Fibroblast of mammary gland (primary cell): ENCODE measurements at places on chromosomes 7 and 10.

DNA sequence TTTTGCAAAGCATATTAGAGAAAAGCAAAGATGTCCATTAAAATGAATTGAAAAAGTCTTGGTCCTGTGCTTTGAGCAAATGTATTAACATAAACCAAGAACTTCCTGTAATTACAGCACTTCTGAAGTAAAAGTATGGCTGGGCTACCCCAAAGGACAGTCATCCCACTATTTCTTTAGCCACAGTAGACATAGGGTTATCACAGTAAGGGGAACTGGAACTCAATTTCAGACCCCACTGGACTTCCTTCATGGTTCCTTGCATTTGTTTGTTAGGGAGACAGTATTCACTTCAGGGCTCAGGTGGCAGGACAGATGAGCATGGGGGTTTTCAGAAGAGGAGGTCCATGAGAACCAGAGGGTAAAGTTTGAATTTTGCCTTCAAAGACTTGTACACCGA lies 203.1 kb upstream of the PDE1C start:
- no peak for DNase-seq

DNA sequence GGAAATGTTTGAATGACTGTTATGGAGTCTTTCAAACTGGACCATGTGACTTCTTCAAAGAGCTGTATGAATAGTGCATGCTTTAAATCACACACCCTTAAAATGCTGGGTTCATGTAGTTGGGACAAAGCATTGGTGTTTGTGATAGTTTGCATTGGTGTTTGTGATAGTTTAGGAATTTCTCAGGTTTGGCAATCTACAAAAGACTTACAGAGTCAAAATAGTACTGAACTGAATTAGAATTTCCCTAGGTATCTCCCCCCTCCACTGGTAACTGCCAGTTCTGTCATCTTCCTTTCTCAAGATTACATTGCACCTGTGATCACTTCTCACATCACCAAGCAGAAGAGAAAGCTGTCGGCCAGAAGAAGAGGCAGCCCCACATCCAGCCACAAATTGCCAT lies 261.1 kb downstream of the GATA3 start:
- no peak for DNase-seq

DNA sequence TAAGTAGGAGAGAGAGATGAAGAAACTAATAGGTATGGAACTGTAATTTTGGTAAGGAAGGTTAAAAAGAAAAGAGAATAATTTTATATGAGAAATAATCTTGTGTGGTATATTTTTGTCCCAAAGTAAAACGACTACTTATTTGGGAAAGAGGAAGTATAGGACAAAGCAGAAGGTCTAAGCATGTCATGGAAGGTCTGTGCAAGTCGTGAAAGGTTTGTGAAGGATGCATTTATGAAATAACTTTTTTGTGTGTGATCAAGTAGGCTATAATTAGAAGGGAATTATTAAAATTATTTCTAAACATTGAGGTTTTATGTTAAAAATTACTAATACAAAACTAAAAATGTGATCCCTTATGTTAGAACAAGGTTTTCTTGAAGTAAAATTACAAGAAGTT lies 63.3 kb downstream of the ZNF783 start:
- no peak for DNase-seq

- DNase-seq: peak; percentile 25
Observed at GRCh38 chr10:44864051-44864450, 47.1 kb upstream of the TMEM72 start.

DNA sequence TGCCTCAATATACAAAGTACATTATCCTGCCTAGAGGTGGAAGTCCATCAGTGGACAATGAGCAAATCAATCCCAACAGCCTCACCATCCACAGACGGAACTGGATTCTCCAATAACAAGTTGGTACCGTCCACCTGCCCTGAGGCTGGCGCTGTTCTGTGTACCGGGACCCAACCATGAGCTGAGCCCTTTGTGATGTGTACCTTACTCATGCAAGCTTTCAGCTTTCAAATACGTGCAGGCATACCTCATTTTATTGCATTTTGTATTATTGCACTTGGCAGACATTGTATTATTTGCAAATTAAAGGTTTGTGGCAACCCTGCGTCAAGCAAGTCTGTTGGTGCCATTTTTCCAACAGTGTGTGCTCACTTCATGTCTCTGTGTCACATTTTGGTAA lies 476.0 kb upstream of the MKI67 start:
- no peak for DNase-seq

- peak; percentile 4 for DNase-seq
Observed at GRCh38 chr10:43260117-43260761, 6.6 kb downstream of the RASGEF1A start.

DNA sequence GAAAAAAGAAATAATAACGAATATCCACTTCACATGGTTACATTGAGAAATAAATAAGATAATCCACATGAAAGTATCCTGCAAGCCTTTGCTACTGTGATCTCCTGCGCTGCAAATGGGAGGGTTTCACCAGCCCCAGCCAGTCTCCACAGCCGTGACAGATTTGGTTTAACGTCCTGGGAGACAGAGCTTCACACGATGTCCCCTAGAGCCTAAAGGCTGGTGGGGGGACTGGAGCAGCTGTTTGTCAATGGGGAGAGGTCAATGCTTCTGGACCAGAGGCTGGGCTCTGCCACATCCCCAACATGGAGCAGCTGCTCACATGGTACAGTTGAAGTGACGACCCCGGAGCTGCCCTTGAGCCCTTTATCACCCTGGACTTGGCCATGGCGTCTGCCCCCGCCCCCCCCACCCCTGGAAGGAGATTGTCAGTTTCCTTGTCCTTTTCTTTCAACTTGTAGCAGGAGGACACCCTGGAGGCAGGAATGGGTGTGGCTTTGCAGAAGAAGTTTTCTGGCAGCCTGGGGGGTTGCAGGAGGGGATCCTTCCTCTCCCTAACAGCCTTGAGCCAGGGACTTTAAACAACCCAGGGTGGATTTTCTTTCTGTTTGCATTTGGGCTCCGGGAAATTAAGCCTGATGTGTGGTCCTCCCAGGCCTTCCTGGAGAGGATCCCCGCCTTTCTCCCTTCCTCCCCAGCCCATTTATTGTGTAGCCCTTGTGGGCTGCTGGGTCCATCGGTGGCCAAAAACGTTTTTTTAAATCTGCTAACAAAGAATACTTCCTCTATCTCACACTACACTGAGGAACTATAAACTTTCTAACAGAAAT lies 37.0 kb upstream of the MXI1 start:
- DNase-seq: no peak

DNA sequence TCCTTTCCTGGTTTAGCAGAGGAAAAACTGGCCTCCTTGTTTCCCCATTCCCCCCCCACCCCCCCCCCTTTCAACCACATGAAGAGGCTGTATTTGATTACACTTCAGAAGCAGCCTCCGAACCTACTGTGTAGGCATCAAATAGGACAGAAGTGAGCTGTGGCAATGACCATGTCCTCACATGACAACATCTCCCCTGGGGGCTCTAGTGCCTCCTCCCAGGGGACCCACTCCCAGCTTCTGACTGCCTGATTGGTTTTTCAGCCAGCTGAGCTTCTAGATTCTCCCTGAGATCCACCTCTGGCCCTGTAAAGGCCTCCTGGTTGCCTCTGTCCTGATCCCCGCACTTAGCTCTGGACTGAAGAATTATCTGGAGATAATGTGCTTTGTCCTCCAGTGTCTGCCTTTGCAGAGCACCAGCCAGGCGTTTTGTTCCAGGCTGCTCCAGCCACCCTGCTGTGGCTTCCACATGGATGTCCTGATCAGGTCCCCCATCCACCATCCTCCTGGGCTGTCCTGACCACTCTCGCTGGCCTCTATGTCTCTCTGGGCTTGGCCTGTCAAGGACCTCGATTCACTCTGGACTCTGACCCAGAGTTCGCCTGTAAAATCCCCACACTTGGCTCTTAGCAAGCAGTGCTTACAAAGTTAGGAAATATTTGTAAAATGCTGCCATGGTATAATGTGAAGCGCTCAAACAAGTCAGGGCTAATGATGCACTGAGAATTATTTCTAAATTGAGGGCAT lies 42.4 kb upstream of the TOMM7 start:
- peak; percentile 48 for DNase-seq

DNA sequence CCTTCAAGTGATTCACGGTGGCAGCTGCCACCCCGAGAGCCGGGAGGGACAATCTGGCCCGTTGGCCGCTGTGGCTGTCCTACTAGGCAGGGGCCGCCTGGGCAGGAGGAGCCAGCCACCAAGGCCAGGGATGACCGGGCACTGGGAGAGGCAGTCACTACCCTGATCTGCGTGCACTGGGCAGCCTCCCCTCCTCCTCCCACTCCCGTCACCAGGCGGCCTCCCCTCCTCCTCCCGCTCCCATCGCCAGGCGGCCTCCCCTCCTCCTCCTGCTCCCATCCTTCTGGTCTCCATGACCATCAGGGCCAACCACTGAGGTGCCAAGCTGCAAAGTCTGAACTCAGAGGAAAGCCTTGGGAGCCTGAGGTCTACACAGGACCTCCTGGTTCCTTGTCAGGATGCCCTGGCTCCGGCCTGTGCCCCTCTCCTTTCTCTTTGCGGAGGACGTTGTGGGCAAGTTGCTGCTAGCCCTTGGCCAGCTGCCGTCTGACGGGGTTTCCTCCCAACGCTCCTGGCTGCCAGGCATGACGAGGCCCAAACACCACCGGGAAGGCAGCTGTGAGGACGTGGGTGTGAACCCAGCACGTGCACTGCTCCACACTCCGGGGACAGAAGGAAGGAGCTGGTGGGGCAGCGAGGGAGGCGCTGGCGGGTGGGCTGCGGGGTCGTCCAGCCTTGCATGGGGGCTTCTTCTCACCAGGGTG lies 131.1 kb downstream of the WDR37 start:
- DNase-seq: no peak

- no peak for DNase-seq
Observed at GRCh38 chr7:132750096-132750495, 173.8 kb upstream of the PLXNA4 start.

DNA sequence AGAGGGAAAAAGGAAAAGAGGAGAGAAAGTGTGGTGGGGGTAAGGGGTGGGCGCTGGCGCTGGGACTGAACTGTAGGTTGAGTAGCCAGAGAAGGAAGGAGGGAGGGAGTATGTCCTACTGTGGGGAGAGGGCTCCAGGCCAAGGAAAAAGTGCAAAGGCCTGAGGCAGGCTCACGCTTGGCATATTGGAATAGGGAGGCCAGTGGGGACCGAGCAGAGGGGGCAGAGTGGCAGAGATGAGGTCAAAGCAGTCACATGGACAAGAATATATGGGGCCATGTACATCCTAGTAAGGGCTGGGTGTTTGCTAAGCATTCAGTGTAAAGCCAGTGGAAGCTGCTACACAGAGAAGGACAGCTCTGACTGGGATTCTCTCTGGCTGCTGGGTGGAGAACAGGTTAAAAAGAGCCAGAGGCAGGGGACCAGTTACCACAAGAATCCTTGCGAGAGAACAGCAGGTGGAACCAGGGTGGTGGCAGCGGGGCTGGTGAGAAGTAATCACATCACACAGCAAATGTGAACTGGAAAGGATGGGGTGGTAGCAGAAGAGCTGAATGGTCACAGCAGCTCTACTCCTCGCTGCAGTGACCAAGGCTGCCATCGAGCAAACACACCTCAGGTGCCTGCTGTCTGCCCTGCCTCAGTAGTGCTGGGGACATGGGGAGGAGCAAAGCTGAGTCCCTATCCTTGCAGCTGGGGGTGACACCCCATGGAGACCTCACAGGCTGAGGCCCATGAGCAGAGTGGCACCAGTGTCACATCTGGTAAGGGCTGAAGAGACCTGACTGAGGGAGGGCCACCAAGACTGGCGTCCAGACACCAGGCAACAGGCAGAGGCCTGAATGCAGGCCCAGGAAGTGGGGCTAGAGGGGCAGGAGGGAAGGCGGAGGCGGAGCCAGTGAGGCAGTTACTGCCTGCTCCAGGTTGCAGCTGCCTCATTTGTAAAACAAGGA lies 39.5 kb downstream of the FAM53B start:
- DNase-seq: no peak

GRCh38 chr10:4407783-4408182 lies 418.2 kb upstream of the AKR1E2 start:
- peak; percentile 88 for DNase-seq

GRCh38 chr10:47237316-47238260 lies 62.4 kb upstream of the GDF10 start:
- DNase-seq: no peak

DNA sequence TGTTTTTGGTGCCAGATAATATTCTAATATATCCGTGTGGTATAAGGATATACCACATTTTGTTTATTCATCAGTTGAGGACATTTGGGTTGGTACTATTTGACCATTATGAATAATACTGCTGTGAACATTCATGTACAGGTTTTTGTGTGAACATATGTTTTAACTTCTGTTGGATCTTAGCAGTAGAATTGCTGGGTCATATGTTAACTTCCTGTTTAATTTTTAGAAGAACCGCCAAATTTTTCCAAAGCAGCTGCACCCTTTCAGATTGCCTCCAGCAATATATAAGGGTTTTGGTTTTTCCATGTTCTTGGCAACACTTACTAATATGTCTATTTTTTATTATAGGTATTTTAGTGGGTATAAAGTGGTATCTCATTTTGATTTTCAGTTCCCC lies 22.8 kb downstream of the VPS26A start:
- no peak for DNase-seq

DNA sequence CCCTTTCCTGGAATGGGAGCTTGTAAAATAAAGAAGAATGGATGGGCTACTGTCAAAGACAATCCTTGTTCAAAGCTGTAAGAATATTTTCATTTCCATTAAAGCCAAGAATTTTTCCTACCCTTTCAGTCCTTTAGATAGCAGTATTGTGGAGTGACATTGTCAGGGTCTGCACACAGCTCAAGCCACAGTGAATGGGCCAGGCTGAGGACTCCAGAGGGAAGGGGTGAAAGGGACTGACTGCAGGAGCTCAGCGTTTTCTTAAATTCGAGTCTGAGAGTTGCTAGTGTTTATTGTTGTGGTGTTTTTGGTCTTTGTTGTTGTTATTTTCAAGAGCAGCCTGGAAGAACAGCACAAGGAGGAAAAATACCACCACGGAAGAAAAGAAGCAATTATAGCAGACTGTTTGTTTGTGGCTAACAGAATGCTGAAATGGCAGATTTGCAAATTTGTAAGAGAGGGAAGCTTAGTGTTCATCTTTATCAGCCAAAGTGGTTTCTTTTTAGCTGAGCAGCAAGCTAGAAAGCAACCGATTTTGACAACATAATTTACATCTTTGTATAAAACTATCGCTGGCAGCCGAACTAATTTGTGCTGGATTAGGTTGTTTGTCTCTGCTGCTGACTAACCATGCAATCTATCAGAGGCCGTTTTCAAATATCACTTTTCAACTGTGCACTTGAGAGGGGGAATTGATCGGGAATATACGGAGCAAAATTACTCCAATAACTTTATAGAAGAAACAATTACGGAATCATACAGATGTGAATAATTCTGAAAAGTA lies 192.1 kb downstream of the LRMDA start:
- DNase-seq: no peak

- DNase-seq: peak; percentile 39
Observed at GRCh38 chr7:36207451-36208291, 54.6 kb downstream of the EEPD1 start.
